ENCODE measurements at places on chromosomes 11 and 22.

DNA sequence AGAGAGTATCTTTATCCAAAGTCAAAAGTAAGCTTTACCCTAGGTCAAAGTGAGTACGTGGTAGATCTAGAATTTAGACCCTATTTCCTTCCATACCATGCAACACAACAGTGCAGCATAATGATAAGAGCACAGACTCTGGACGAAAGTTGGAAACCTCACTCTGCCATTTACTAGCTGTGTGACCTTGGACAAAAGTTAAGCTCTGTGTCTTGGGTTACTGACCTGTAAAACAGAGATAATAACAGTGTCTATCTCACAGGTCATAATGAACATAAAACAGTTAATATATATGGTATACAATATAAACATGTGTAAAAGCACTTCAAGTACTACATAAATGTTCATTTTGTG, 13.6 kb upstream of the CHRNA10 start:
- DNase-seq, result no peak

GRCh38 chr11:118401880-118402590, 629 bp downstream of the ATP5MG start:
- no peak for DNase-seq

DNA sequence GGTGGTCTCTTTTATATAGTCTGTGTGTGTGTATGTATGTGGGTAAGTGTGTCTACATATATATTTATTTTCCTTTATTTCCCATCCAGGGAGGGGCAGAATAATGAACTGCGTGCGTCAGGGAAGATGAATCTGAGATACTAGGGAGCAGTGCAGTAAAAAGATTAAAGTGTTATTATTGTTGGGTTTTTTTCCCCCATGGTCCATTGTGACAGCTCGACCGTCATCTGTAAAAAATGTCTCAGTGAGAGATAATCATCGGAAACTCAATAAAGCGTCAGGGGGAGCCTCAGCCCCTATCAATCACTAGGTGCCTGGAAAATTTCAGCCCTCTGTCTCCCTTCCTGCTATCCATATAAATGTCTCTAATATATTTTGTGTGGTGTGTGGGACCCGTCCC, 64.6 kb downstream of the CLPB start:
- no peak for DNase-seq

DNA sequence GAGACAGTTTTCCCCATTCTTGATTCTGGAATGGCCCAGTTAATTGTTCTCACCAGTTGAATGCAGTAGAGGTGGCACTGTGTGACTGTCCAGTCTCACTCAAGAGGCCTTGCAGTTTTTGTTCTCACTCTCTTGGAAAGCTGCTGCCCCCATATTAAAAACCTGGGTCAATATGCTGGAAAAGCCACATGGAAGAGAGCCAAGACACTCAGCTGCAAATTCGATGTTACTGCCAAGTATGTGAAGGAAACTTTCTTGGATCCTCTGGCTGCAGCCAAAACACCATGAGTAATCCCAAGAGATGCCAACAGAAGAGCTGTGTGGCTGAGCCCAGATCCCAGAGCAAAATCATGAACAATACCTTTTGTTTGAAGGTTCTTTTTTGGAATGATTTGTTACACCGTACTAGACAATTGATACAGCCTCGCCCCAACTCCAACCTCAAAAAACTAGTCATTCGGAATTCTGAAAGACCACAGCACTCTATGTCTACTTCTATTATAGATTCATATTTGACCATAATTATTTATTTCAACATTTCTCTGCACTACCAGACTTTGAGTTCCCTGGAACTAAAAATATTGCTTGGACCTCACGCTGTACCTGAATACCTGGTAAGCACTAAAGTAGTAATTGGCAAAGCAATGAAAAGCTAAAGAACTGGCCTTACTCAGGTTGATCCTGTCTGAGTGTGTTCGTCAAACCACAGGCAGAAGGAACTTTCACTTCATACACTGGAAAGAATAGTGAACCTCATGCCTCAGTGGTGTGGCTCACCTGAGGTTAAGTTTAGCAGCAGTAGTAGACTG, 378.8 kb downstream of the ETS1 start:
- no peak for DNase-seq

DNA sequence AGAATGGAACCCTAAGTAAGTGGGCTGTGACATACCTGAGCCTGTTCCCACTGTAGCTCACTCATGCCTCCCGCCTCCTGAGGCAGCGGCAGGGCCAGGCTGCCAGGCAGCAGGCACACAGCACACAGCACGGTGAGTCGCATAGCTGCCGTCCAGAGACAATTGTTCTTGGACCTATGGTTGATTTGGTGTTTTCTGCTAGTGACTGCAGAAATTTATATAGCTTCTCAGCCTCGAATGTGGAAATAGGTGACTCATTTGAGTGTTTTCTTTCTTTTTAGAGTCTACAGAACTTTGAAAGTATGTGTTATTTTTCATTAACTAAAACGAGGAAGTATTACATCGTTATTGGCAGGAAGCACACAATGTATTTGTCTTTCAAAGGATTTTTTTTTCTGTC, at the start of gene MMP7:
Gene MMP7 (minus strand): TSS at position 190 of the 400 bp plus-strand sequence. CDS start 47 bp downstream, at position 143.
- no peak for DNase-seq

GRCh38 chr11:10480026-10480425, 25.0 kb downstream of the AMPD3 start:
- DNase-seq, result no peak

DNA sequence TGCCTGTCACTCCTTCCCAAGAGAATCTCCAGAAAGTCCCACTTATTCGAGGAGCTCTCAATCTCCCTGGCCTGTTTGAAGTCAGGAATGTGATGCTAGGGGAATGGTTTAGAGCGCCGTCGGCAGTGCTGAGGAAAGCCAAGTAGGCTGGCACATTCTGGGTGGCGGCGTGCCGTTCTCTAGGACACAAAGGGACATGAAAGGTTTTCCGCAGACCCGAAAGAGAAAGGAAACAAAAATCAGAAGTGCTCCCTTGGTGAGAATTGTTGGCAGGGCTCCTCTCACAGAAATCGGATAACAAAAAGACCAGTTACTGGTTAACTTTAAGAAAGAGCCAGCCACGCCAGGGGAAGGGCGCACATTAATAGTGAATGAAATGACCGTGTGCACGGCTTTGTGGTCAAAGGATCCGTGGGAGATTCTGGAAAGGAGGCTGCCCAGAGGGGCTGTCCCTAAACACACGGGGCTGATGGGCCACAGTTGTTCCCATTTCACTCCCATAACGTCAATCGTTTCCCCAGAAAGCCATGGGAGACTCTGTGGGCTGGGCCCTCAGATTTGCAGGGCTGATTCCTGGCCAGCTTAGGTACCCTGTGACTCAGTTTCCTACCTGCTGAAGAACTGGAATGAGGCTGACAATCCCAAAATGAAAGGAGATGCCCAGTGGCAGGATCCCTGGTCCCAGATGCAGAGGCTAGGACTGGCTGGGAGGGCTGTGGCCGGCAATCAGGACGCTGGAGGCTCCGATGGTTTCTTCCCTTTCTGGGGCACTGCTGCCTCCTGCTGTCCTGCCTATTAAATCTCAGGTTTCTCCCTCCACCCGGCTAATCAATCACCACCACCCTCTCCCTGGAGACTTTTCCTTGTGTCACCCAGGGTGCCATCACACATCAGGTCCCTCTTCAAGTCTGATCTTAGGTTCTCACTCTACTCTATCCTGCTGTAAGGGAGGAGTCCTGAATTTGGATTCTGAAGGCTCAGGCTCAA, 82.3 kb downstream of the RCN1 start:
- peak; percentile 19 for DNase-seq

- DNase-seq, result no peak
Observed at GRCh38 chr22:46504584-46504983, 32.8 kb downstream of the CELSR1 start.

- DNase-seq, result no peak
Observed at GRCh38 chr11:34318111-34319037, 39.4 kb downstream of the ABTB2 start.

DNA sequence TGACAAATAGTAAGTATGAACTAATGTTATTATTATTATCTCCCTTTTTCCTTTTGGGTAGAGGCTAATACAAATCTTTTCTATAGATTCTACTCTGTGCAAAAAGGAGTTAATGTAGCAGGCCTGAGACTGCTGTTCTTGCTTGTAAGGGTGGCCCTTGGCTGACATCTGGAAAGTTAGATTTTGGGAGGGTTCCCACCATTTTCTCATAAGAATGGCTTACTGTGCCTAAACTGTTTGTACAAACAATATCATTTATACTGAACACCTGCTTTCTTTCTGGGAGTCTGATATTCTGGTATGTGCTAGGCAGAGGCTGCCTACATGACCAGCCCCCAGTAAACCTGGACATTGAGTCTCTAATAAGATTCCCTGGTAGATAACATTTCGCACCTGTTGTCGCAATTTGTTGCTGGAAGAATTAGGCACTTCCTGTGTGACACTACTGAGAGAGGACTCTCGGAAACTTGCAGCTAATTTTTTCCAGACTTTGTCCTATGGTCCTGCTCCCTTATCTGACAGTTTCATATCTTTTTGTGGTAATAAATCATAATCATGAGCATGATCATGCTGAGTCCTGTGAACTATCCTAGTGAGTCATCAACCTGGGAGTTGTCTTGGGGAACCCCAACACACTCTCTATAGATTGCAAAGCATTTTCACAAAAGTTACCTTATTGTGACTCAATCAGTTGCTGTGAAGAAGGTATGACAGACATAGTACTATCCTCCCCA, 257.7 kb upstream of the CCDC90B start:
- DNase-seq, result no peak

DNA sequence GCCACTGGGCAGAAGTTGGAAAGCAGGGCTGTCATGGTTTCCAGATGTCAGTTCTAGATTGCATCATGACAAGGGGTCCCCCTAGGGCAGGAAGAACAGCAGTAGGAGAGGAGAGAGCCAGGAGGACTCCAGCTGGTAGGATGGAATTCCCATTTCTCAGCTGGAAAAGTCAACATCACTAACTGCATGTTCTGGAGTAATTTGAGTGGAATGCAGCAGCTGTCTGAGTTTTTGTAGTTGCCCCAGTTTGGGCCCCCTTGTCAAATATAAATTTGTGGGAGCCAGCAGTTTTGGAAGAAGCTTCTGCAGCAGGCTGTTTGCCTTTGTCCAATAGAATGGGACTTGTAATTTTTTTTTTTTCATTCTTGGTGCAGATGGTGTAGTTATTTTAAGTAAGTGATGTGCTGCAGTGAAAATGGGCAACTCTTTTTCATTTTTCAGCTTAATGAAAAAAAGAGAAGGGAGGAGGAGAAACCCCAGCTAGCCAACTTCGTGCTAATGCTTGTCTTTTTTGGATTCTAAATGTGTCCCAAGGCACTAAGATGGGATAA, 86.9 kb downstream of the LDLRAD3 start:
- DNase-seq, result no peak

DNA sequence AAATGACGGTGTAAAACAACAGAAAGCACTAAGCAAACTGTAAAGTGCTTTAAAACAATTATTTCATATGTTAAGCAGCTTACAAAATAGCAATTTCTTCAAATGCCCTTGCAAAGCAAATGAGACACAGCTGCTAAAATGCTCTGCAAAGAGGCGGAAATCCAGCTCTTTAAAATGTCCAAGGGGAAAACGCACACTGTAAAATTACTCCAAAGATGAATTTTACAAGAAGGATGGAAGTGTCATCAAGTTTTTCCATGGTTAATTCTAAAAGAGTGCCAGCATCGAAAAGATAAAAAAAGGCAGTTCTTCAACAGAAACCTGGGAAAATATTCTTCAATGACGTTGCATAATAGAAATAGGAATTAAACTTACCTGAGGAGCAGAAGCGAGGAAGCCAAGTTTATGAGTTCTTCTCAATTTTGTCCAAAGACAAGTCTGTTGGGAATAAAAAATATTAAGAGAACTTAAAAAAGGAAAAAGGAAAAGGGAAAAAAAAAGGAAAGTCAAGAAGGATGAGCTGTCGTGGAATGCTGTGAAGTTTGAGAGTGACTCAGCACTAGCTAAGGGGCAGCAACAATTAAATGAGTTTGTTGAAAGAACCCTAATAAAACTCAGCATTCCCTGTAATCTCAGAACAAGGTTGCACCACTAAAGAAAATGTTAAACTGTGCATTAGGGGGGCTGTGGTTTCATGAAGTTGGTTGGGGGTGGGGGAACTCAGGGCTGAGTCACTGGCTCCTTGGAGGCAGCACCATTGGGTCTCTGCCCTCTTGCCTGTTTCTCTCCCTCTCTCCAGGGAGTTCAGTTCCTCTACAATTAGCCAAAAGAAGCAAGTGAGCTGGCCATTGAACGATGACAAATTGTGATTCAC, 64.2 kb upstream of the BLID start:
- no peak for DNase-seq

GRCh38 chr11:23569547-23569946, 709.3 kb upstream of the CCDC179 start:
- DNase-seq, result no peak

DNA sequence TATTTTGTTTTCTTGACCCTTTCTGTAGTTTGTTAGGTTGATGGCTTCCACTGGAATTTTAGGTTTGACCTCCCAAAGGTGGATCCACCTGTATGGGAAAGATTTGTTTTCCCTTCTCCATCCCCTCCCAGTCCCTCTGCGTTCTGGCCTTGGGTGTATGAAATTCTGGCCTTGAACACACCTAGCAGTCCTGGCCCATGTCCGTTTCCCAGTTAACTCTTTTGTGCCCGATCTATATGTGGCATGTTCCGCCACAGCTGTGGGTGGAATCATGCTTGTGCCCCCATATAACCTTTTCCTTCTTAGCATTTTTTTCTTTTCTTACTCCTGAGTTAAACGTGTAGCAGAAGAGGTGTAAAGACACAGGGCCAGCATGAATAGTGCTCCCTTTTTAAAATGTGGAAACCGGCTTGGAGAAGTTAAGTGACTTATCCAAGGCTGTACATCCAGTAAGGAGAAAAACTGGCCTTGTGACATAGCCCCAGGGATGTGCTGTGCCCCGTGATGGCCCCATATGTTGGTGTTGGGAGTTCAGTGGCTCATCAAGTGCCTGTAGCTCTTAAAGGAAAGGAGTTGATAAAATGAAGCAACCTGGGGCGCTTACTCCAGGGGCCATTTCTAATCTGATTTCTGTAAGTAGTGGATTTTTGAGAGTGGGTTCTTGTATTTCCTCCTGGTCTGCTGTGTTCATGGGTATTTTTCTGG, 39.3 kb downstream of the ZNRF3 start:
- no peak for DNase-seq

DNA sequence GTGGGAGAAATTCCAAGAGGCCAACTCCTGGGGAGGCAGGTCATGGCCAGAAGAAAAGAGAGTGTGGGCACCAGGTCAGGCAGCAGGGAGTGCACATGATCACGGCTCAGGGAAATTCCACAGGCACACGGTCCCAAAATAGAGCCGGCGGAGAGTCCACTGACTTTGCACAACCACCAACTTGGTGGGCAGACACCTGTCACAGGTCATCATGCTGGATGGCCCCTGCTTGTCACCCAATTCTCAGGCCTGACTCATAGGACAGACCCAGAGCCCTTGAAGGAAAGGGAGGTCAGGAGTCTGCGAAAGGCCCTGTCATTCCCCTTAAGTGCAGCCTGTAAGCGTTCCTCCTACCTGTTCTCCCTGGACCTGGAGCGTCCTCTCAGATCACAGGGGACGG, 15.8 kb downstream of the APOL2 start:
- DNase-seq, result no peak
